ENCODE measurements at places on chromosomes 2 and 18.

DNA sequence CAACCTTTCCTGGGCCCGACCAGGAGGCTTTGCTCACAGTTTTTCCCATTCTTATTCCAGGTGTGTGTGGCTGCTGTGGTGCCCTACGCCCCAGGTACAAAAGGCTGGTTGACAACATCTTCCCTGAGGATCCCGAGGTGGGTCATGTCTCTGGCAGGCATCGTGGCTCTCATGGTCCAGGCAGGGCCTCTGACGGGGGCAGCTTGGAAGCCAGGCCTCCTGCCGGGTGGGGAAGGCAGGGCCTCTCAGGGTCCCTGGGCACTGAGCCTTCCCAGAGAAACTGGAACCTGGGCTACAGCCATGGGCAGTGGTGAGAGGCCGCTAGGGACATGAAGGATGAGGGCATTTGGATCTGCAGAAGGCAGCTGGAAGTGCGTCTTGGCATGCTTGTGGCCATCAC lies 49.4 kb downstream of the EFR3B start:
- DNase-seq, result no peak

DNA sequence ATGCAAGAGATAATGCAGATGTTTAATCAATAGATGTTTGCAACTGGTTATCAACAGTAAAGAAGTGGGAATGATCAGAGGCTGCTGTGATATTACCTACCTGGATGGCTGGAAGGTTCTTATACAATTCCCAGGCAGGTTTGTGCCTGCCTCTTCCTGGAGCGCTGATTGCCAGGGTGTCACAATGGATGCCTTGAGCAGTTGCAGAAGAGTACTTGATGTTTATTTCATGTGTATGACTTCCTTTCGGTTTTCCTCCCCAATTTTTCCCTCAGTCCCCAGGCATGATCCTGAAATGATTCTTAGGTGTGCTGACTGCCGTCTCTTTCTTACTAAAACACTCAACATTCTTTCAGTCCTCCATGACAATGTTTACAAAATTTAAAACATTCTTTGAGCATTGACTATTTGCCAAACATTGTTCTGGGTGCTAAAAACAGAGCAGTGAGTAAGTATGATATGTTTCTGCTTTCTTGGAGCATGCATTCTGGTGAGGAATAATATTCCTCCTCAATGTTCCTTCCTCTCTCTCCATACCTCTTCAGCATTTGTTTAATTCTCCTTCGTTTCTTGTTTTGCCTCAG lies 416.6 kb upstream of the TRIB2 start:
- no peak for DNase-seq

GRCh38 chr2:177245010-177245422 lies 19.5 kb downstream of the NFE2L2 start:
- DNase-seq, result peak; percentile 33

DNA sequence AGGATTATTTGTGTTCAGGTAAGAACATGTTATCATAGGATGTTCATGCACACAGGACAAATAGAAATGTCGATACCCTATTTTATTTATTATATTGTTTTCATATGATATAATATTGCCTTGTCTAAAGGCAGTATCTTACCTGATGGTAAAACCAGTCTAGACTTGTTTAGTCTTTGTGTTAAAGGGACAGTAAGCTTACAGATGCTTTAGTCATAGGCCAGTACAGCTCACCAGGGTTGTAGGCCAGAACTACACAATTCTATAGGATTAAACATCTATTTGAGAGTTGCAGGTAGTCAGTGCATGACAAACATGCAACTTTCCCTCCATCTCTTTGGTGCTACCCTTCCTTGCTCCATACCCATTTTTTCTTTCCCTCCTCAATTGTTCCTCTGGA lies 158.5 kb downstream of the GALNT3 start:
- DNase-seq, result no peak

DNA sequence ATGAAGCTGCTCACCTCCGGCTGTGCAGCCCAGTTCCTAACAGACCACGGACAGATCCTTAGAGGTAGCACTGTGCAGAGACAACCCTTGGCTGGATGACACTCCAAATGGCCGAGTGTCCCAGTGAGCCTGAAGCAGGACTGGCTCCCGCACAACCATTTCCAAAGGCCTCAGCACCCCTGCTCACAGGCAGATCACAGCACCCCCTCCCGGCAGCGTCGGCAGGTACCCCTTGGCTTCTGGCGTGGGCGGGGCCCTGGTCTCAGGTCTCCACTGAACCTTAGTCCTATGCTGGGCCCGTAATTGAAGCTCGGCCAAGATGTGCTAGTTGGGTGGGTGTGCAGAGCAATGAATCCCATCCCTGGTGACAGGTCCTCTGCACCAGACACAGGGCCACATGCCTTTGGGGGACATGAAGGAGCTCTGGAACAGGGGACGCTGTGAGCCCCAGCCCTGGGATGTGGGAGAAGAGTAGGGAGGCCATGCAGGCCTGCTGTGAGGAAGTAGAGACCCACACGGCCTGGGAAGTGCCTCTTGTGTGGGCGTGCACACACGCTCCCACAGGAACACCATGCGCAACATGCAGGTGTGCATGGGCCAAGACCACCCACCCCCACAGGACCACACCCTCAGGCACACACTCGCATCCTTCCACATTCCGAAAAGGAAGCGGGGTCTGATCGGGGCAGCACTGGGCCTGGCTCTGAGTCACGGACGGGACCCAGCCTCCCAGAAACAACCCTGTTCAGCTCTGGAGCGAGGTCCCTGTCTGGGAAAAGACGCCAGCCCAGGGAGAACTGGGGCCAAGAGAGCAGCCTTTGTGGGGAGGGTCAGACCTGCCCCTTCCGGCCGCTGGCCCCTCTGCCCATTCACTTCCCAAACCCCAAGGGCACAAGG lies 2.8 kb downstream of the DUSP2 start:
- no peak for DNase-seq

DNA sequence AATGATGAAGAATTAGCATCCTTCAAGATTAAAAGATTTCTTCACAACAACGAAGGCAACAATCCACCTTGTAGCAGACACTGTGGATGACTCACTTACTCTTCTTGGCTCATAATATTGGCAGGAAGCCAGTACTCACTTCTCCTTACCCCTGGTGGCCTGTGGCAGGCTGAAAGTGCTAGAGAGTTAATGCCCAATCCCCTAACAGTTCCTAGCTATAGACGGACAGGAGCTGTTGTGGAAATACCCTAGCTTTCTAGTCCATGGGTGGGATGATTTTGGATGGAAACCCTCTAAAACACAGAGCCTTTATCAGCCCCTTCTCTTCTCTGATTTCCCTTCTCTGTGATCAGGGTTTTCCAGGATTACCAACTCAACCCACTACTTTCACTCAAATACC lies 128.6 kb upstream of the NYAP2 start:
- DNase-seq, result no peak

DNA sequence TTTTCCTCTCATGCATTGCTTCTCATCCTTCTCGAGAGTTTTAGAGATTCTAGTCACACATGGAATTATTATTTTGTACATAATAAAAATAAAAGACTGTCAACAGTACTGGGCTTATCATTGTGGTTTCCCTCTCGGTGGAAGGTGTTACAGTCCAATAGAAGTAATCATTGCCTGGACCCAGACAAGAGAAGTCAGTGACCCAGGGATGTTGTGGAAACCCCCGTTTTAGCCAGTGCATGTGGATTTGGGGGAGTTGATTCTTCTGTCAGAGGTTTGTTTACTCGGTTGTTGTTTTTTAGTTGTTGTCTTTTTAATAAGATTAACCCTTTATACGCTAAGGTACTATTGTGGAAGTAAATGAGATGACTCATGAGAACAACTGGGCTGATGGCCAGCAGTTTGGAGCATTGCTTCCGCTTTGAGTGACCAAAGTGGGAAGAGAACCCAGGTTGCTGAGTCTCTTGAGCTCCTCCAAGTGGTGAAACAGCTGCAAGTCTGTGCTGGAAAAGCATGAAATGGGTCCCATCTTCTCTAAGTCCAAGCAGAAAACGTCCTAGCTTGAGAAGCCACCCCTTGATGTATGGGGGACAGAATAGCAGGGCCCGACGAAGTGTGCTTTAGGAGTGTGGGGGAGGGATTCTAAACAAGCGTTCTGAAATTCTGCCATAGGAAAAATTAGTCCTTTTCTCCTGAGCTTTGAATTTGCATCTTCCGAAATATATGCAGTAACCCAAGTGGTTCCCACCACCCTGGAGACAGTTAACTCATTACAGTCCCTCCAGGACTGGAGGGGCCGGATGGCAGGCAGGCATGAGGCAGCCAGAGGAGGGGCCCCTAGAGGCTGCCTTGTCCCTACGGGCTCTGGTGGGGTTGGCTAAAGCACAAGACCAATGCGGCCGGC lies 61.8 kb upstream of the GPR45 start:
- peak; percentile 21 for DNase-seq

- no peak for DNase-seq
These were observed 593.4 kb downstream of the DCC start for GRCh38 chr18:52933356-52933755.
